HTR-8/SVneo (cell line): ENCODE measurements at places on chromosomes 7 and 10.
A peak's percentile ranks its signal among the peaks of the same experiment; 100 is the strongest.

GRCh38 chr7:135414850-135415439 is 95.0 kb downstream of the CNOT4 start:
- peak; percentile 7 for DNase-seq

DNA sequence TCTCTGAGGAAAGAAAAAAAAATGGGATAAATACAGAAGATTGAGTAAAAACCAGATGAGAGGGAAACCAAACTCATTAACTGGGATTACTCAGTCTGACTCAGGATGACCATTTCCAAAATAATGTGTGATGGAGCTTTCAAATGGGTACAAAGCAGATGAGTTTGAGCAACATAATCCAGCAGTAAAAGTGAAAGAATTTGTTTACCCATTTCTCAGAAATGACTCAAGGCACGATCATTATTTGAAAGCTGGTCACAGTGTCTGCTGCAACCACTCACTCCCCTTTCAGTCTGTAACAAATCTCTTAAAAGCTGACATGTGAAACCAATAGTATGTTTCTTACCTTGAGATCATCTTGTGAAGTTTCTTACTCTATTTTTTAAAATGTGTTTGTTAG is 104.7 kb upstream of the KLF14 start:
- DNase-seq = peak; percentile 26

- no peak for DNase-seq
Observed at GRCh38 chr7:131673576-131673975, 117.1 kb upstream of the PODXL start.

GRCh38 chr10:62048919-62049623 is 147.6 kb downstream of the ARID5B start:
- DNase-seq = peak; percentile 77

GRCh38 chr7:91343996-91344629 is 79.9 kb downstream of the FZD1 start:
- DNase-seq = no peak

DNA sequence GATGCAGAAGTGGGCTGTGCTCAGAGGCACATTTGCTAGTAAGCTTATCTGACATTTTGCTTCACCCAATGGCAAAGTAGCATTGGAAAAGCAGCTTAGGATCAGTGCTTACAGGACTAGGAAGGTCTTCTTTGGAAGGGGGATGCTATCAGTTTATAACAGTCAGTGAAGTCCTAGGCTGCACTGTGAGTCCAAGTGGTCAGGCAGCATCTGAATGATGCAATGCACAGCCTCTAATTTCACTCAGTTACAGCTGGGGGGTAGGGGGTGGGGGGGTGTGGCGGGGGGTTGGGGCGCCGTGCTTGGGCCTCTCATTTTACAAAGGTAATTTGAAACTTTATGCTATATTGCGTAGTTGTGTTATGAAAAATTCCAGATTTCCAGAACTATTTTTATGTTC is 652.3 kb upstream of the MGMT start:
- no peak for DNase-seq

DNA sequence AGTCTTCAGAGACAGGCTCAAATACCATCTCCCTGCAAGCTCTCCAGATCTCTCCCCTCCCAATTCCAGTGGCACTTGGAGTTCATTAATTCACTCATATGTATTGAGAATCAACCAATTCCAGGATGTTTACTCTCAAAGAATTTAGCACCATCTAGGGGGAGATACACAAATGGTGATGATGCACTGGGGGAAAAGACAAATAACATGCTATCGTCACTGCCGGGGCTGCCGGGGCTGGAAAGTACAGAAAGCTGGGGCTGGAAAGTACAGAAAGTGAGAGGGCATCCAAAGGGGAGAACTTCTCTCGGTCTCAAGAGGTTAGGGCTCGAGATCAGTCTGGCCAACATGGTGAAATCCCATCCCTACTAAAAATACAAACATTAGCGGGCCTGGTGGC is 118.7 kb downstream of the MKX start:
- no peak for DNase-seq

- no peak for DNase-seq
Observed at GRCh38 chr7:44824894-44825526, 22.9 kb downstream of the H2AZ2 start.
